ENCODE measurements at places on chromosomes 2 and 18. TPM values are rescaled to one million over a fixed set of nuclear protein-coding genes. Genes with fewer than 3 reads are reported as not detected.

ZNF396 gene
- 0.92 TPM for total RNA-seq

GRCh38 chr2:33579227-33579626 lies 19.9 kb downstream of the FAM98A start:
- no peaks in the 10 kb centered on the region for H3K27me3 ChIP-seq
- no peak overlapping the region for H3K4me3 ChIP-seq
- H3K4me1 ChIP-seq = peaks cover 12% of the 10 kb centered on the region
- H3K36me3 ChIP-seq = peaks cover 7% of the 10 kb centered on the region
- no peak for DNase-seq

ZSWIM2 gene
- total RNA-seq = not detected

G6PC2 gene
- not detected for total RNA-seq

GRCh38 chr18:3605954-3606443 lies 156.0 kb downstream of the TGIF1 start:
- no peak overlapping the region for H3K4me3 ChIP-seq
- H3K4me1 ChIP-seq = peaks cover 17% of the 10 kb centered on the region
- no peak overlapping the region for H3K27ac ChIP-seq
- DNase-seq = peak; percentile 13
- H3K36me3 ChIP-seq = no peaks in the 10 kb centered on the region
- H3K27me3 ChIP-seq = no peaks in the 10 kb centered on the region

PROKR1 gene
- 0.60 TPM for total RNA-seq

GRCh38 chr2:80252294-80252986 lies 52.1 kb downstream of the LRRTM1 start:
- H3K27ac ChIP-seq = no peak overlapping the region
- H3K36me3 ChIP-seq = no peaks in the 10 kb centered on the region
- no peaks in the 10 kb centered on the region for H3K4me1 ChIP-seq
- H3K4me3 ChIP-seq = no peak overlapping the region
- DNase-seq = no peak

GRCh38 chr2:124327303-124327702 lies 302.2 kb downstream of the CNTNAP5 start:
- no peak overlapping the region for H3K27ac ChIP-seq
- no peaks in the 10 kb centered on the region for H3K36me3 ChIP-seq
- no peaks in the 10 kb centered on the region for H3K4me1 ChIP-seq
- H3K27me3 ChIP-seq = no peaks in the 10 kb centered on the region
- H3K4me3 ChIP-seq = no peak overlapping the region

- H3K4me1 ChIP-seq = peaks cover 2% of the 10 kb centered on the region
Observed at GRCh38 chr2:189096769-189097447, 82.7 kb downstream of the COL5A2 start.

- H3K27ac ChIP-seq = no peak overlapping the region
- no peaks in the 10 kb centered on the region for H3K27me3 ChIP-seq
- no peak overlapping the region for H3K4me3 ChIP-seq
- H3K4me1 ChIP-seq = no peaks in the 10 kb centered on the region
Observed at GRCh38 chr2:188678882-188679281, 295.3 kb upstream of the COL3A1 start.

GRCh38 chr2:40719414-40719813 lies 267.5 kb upstream of the SLC8A1 start:
- H3K27ac ChIP-seq = no peak overlapping the region
- no peaks in the 10 kb centered on the region for H3K4me1 ChIP-seq
- H3K27me3 ChIP-seq = no peaks in the 10 kb centered on the region
- H3K36me3 ChIP-seq = no peaks in the 10 kb centered on the region
- H3K4me3 ChIP-seq = no peak overlapping the region

DNA sequence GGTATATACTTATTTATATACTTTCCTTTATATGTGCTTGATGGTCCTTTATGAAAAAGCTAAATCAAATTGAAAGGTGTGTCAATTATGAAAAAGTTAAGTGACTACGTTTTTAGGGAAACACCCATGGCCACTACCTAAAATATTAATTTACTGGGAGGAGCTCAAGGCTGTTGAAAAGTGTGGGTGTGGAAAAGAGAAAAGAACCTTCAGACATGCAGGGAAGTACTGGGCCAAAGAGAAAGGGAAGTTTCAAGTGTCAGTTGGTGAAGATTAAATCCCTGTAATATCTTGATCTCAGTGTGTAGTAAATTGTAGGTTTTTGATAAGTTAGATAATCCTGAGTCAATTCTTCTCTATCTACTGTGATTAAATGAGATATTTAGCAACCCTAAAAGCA lies 6.2 kb upstream of the GKN1 start:
- peaks cover 7% of the 10 kb centered on the region for H3K27me3 ChIP-seq
- H3K36me3 ChIP-seq = no peaks in the 10 kb centered on the region
- no peak overlapping the region for H3K27ac ChIP-seq
- no peak overlapping the region for H3K4me3 ChIP-seq
- no peaks in the 10 kb centered on the region for H3K4me1 ChIP-seq
- no peak for DNase-seq

DNA sequence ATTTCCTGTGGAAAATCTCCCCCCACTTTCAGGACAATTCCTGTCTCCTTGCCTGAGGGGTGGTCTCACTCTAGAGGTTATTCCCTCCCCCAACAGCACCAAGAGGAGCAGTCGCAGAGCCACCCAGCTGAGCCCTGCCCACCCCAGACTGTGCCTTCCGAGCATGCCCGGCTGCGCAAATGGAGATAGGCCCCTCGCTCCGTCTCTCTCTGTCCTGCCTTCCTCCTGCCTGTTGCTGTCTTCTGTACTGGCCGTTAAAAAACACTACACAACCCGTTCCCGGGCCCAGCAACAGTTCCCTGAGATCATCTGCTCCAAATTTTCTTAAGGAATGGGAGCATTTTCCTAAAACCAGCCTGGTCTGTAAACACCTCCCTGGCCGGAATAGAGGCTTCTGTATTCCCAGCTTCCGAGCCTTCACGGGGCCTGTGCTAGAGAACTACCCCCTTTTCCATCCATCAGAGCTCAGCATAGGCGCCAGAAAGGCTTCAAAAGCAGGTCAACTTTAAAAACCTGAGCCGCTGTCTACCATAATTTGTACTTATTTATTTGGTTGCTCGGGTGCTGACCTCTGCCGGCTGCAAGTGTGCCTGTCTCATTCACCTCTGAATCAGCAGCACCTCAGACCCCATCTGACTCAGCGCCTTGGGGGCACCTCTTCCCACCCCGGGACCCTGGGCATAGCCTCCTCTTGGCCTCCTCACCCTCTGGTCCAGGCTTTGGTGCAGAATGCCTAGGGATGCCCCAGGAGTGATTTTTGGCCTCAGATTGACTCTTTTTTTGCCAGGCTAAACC lies 159.4 kb downstream of the PXDN start:
- DNase-seq = no peak
- H3K36me3 ChIP-seq = no peaks in the 10 kb centered on the region
- no peak overlapping the region for H3K27ac ChIP-seq
- H3K4me1 ChIP-seq = no peaks in the 10 kb centered on the region
- H3K4me3 ChIP-seq = no peak overlapping the region
- H3K27me3 ChIP-seq = peaks cover 26% of the 10 kb centered on the region

DNA sequence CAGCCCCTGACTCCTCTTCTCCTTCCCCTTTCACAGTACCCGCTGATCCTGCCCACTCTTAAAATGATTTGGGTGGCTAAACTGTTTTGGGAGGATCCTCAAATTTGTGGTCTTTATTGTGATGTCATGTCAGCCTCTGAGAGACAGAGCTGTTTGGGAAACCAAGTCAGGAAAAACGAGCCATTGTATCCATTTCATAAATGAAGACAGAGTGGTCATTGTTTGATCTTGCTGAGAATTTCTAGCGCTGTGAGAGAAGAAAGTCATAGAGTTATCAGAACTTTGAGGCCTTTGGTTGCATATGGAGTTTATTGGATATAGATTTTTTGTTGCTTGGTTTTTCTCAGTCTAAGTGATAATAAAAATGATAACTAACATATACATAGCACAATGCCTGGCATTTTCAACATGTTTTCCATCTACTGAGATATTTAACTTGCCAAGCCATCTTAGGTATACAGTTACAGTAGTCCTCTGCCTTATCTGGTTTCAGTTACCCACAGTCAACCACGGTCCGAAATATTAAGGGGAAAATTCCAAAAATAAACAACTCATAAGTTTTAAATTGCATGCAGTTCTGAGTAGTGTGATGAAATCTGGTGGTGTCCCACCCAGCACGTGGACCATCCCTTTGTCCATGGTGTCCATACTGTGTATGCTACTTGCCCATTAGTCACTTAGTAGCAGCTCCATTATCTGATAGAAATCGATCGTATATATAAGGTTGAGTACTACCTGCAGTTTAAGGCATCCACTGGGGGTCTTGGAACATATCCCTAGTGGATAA lies 105.0 kb upstream of the RASGRP3 start:
- no peak overlapping the region for H3K4me3 ChIP-seq
- H3K27ac ChIP-seq = no peak overlapping the region
- H3K36me3 ChIP-seq = no peaks in the 10 kb centered on the region
- H3K4me1 ChIP-seq = no peaks in the 10 kb centered on the region
- H3K27me3 ChIP-seq = peaks cover 3% of the 10 kb centered on the region

MSTN gene
- not detected for total RNA-seq

INO80C gene
- 38.4 TPM for total RNA-seq

GNAL gene
- 0.04 TPM for total RNA-seq

DNA sequence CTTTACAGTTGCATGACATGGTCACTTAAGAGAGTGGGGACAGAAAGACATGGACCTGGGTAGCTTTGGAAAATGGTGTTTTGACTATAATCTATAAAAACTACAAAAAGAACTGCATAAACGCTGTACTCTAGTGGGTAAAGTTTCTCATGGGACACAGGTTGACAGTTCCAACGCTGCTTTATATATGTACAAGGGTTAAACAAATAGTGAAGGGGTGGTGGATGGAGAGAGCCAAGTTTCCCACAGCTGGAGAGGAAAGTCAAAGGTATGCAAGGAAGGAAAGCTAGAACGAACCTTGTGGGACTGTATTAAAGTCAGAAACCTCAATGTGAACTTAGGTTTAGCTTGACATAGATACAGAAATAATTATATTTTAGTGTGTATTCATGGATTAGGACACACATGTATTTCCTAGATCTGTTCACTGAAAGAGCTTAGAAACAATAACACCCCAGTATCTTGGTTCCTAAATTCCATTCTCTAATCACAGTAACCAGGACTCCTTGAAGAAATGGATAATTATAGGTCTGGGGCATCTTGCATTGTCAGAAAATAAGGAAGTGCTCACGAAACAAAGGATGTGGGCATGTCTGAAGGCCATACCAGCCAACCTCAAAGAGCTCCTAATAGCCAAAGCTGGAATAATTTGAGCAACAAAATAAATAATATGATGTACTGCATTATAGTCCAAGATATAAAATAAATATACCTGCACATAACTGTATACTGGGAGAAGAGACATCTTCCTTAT lies 28.8 kb downstream of the TANC1 start:
- peaks cover 9% of the 10 kb centered on the region for H3K4me1 ChIP-seq
- peaks cover 5% of the 10 kb centered on the region for H3K27me3 ChIP-seq
- no peaks in the 10 kb centered on the region for H3K36me3 ChIP-seq
- H3K4me3 ChIP-seq = no peak overlapping the region

ASB18 gene
- not detected for total RNA-seq

TEX44 gene
- not detected for total RNA-seq

DNA sequence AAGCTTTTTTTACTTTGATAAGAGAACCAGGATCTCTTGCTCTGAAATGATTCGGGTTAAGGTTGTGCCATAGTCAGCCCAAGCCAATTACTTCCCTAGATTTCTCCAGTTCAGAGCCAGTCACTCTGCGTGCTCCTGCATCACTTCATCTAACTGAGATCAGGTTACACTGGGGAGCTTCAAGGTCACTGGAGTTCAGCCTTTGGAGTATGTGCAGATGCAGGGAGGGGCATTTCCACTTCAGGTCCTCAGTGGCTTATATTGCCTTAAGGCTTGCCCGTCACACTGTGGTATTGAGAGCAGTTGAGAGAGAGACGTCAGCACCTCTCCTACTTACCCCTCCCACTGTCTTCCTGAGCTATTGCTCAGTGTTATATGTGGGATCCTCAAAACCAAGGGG lies 317.8 kb downstream of the EPHA4 start:
- H3K27me3 ChIP-seq = no peaks in the 10 kb centered on the region
- H3K36me3 ChIP-seq = no peaks in the 10 kb centered on the region
- no peak for DNase-seq
- no peaks in the 10 kb centered on the region for H3K4me1 ChIP-seq

GRCh38 chr2:215790523-215791421 lies 222.6 kb downstream of the MREG start:
- H3K4me1 ChIP-seq = peaks cover 9% of the 10 kb centered on the region
- no peak overlapping the region for H3K27ac ChIP-seq
- no peak for DNase-seq

DNA sequence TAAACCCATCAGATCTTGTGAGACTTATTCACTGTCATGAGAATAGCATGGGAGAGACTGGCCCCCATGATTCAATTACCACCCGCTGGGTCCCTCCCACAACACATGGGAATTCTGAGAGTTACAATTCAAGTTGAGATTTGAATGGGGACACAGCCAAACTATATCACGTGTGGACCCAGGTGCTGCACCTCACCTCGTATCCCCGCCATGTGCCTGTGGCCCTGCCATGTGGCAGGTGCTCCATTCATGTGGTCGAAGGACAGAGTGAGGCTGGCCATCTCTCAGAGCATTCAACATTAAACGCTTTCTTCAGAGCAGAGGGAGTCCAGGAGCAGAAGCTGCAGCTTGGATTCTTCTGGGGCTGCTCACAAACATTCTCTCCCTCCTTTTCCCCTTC lies 32.3 kb downstream of the MROH2A start:
- H3K36me3 ChIP-seq = no peaks in the 10 kb centered on the region
- no peaks in the 10 kb centered on the region for H3K4me1 ChIP-seq
- H3K27ac ChIP-seq = no peak overlapping the region
- no peak for DNase-seq

All from activated naive CD8-positive, alpha-beta T cell treated with anti-CD3 and anti-CD28 coated beads for 36 hours (primary cell).